ENCODE measurements at places on chromosomes 7 and 10.

DNA sequence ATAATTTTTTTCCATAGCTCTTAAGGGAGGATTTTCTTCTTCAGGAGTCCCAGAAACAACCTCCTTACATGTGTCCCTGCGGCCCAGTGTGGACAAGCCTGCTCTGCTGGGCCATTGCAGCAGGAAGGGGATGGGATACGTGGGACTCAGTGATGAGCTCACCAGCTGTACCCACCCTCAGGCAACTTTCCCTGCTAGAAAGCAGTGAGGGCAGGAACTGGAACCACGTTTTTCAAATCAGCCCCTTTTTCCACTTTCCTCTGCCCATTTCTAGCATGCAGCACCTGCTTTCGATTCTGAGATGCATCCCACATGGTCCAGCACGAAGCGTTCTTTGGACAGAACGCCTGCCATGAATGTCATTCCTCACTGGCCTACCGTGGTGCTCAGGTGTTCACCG is 232.7 kb downstream of the KLF6 start:
- no peak for DNase-seq

DNA sequence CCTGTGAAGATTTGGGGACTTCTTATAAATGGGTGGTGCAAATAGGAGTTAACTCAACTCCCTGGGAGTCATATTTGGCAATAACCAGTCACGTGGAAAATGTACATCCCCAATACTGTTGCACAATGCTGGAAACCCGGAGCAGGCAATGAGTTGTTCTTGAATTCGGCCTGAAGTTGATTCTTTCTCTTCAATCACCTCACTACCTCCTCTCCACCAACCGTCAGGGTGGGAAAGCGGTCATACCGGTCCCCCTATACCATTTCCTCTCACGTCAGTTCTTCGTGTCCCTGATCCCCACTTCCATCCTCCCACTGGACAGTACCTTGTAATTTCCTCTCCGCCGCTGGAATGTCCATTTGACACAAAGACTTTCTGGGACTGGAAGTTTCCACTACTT is 2.8 kb downstream of the GIMAP5 start:
- DNase-seq: no peak

DNA sequence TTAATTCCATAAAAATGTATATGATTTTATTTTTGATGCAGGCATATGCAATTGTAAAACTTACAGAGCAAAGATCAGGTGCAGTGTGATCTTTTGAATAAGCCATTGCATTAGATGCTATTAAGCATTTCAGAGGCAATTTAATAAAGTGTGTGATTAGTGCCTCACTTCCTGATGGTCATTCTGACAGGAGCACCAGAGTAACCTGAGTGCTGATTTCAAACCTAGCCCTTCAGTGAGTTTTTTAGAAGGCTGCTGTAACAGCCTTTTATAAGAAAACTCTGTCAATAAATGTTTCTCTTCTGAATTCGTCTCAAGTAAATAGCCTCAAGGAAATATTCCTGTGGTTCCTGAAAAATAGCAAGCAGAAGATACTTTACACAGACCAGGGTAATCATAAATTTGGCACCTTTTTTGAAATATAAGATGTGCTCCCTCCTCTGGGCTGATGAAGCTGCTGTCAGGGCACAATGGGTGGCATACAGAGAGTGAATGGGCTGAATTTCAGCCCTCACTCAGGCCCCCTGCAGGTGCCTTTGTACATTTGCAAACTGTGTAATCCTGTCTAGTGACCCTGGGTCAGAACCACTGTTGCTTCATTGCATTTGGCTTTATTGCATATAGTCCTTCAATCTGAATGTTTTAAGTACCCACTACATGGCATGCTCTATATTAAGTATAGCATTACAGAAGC is 193.7 kb upstream of the CSTF2T start:
- no peak for DNase-seq

DNA sequence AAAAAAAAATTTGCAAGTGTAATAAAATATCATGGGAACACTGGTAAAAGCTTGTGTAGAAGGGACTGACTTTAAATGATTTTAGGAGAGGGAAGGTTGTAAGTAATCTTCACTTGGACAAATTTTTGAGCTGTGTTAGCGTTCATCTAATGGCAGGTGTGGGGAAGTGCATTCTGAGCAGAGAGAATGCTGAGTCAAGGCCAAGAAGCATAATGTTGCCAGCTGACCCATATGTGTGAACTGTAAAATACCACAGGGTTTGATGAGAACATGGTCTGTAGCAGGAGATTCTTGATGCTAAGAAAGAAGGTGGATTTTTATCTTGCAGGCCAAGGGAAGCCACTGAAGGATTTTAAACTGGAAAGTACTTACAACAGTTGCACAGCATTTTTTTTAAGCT is 98.2 kb upstream of the ZNF32 start:
- no peak for DNase-seq

DNA sequence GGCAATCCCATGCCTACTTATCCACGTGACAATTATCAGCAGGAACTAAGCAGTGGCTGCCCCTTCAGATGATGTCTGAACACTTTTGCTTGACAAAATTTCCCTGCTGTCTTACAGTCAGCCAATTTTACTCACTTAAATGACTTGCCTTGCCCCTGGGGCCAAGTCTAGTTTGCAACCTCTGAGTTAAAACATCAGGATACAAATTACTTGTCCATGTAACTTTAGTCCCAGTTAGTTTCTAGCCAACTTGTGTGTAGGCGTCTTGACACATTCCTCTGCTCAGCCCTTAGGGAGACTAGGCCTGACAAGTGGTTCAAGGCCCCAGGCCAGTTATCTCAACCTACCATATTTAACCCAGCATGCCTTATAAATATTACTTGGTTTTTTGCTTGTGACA is 11.6 kb upstream of the TYSND1 start:
- no peak for DNase-seq

GRCh38 chr7:154769527-154769926 is 233.4 kb downstream of the PAXIP1 start:
- no peak for DNase-seq

- DNase-seq: no peak
Measured at GRCh38 chr7:20575736-20576135, 39.7 kb upstream of the ABCB5 start.

- no peak for DNase-seq
Measured at GRCh38 chr10:103990121-103990520, 23.2 kb downstream of the SLK start.

DNA sequence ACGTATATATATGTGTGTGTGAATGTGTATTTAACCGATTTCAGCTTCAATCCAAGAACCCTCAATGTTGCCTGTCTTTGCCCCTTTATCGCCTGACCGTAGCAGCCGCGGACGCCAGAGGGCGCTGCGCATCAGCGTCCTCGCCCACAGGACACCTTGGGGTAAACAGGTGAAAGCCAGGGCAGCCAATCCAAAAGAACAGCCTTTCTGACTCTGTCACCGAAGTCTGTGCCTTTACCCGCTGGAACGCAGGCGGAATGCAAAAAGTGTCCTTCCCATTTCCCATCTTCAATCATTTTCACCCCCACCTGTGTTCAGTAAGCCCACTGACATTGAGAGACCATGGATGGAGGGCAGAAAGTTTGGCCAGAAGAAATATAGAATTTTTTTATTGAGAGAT is 3.6 kb downstream of the NXPH1 start:
- DNase-seq: no peak

GRCh38 chr7:101333912-101334311 is 12.3 kb upstream of the IFT22 start:
- no peak for DNase-seq

DNA sequence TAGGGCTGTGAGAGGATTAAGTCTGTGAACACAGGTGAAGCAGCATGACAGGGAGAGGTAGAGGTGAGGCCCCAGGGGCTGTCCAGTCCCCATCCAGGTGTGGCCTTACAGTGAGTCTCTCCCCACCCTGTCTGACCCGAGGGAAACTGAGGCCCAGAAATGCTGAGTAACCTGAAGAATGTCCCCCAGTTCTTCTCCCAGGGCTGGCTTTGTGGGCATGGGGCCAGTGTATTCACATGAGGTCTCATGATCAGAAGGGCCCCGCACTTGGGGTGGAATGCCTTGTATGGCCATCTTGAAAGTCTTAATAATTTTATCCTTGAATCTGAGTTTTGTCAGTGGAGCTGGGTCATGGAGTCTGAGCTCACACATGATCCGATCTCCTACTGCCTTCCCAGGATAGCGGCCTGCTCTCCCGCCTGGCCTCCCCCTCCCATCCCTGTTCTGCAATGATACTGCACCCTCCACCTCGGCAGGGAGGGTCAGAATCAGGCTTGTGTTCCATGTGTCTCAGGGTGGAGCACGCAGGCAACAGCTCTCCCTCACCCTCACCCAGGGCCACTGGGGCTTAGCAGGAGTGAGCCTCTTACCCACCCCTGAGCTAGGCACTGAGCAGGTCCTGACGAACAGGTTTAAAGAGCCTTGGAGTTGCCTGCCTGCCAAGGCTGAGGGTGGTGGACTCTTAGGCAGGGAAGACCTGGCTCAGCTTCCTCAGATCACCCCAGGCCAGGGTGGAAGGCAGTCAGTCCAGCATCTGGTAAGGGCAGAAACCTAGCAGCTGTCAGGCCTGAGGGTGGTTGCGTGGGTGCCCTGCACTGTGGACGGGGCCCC is 41.4 kb upstream of the NPFFR1 start:
- no peak for DNase-seq

DNA sequence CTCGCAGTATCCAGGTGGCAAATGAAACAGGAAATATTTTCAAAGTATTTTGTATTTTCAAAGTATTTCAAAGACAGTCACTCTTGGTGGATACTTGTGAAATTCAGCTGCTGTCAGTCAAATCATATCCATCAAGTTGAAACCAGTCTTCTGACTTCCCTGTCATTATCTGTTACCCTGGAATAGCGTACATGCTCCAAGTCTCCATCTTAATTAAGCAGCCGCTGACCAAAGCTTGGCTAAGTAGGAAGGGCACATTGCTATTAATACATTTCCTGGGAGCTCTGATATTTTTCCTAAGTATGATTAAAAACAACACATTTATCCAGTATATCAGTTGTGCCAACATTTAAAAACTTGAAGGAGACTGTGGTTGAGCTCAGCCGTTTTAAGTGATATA is 112.2 kb downstream of the ZMYND11 start:
- DNase-seq: no peak

DNA sequence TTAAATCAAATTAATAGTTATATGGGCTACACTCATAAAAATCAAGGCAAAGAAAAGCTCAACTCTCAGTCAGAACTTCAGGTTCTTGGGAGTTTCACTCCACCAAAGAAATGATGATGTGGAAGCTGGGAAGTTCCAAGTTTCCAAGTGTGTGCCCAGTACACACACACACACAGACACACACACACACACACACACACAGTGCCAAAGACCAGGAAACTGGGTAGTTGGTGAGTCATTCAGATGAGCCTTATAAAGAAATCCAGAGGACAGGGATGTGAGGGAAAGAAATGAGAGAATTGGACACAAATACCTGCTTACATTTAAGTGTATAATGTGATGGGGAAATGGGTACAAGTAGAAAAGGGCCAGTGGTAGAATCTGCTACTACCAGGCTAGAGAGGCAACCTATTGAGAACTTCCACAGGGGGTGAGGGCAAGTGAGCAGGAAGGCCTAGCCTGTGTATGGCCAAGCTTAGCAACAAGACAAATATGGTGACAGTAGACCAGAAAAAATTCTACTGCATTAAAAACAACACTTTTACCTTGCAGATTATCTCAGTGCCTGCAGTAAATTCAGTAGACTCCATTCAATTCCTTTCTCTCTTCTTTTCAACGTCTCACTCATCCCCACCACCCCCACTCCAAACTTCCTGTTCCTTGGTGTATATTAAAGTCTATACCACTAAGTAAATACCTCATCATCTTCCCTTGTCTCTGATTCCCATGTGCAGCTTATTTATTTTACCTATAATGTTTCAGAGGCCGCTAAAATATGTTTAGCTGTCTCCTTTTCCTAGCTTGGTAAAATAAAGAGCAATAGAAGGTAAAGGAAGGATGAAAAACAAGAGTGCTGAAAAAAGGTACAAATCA is 95.0 kb downstream of the CABCOCO1 start:
- no peak for DNase-seq

- no peak for DNase-seq
Measured at GRCh38 chr10:118542745-118543144, 52.7 kb downstream of the PRLHR start.

GRCh38 chr7:44461387-44461786 is 29.1 kb downstream of the NUDCD3 start:
- no peak for DNase-seq

GRCh38 chr10:102678068-102678400 is 33.8 kb downstream of the TRIM8 start:
- no peak for DNase-seq
